GM12878 (cell line): ENCODE measurements at places on chromosomes 7 and 10.

- H3K4me3 ChIP-seq: no peak overlapping the region
- H3K4me1 ChIP-seq: no peaks in the 10 kb centered on the region
- H3K27ac ChIP-seq: no peak overlapping the region
- no peak for DNase-seq
Measured at GRCh38 chr10:35412900-35413491, 76.7 kb downstream of the CCNY start.

GRCh38 chr7:141071260-141071854 is 2.5 kb upstream of the TMEM178B start:
- no peaks in the 10 kb centered on the region for H3K36me3 ChIP-seq
- H3K27ac ChIP-seq: no peak overlapping the region
- H3K4me1 ChIP-seq: no peaks in the 10 kb centered on the region
- no peak overlapping the region for H3K4me3 ChIP-seq

DNA sequence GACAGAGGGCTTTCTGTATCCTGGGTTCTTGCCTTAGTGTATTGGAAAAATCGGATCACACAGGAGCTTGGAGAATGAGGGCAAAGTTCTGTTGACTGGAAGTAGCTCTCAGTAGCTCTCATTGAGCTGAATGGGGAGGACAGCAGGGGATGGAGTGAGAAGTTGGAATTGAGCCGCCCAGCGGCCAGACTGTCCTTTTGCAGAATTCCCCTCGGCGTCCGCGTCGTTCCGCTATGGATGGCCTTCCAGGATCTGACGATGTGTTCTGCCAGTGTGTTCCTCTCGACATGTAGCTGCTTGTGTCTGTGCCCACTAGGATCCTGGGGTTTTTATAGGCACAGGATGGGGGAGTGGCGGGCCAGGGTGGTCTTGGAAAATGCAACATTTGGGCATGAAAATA is 351.8 kb upstream of the SEMA3A start:
- H3K36me3 ChIP-seq: no peaks in the 10 kb centered on the region
- H3K4me3 ChIP-seq: no peak overlapping the region

- H3K4me1 ChIP-seq: no peaks in the 10 kb centered on the region
- peaks cover 12% of the 10 kb centered on the region; the same call in 1 of the 2 replicates for H3K36me3 ChIP-seq
- H3K4me3 ChIP-seq: no peak overlapping the region
- no peak for DNase-seq
Measured at GRCh38 chr10:103086261-103086660, 106.8 kb downstream of the NT5C2 start.

DNA sequence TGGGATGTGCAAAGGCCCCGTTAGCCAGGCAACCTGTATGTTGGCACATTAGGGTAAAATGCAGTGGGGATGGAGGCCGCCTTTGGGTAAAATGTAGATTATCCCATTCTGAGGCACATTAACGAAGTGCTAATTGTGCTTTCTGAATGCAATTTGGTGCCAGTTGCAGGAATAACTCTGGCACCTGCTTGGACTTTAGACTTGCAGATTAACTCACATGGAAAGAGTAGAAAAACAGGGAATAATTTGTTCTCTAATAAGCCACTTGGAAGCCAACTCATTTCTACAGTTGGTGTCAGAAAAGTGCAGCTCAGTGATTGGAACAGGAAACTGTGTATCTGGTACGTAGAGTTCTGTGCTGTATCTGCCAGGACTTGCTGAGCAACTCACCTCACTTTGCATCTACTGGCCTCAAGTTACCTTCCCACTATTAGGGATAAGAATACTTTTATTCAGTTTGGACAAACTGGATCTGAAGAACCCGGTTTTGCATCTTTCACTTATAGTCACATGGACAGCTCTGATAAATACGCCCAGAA is 377.4 kb upstream of the PODXL start:
- H3K4me1 ChIP-seq: no peaks in the 10 kb centered on the region
- no peaks in the 10 kb centered on the region for H3K27me3 ChIP-seq
- H3K27ac ChIP-seq: no peak overlapping the region
- no peaks in the 10 kb centered on the region for H3K36me3 ChIP-seq
- no peak overlapping the region for H3K4me3 ChIP-seq
- no peak for DNase-seq

- DNase-seq: no peak
- no peaks in the 10 kb centered on the region; the same call in none of the 2 replicates for H3K27me3 ChIP-seq
- no peak overlapping the region for H3K4me3 ChIP-seq
- H3K27ac ChIP-seq: no peak overlapping the region
Measured at GRCh38 chr7:29297194-29297890, 102.8 kb downstream of the CHN2 start.

- H3K27me3 ChIP-seq: no peaks in the 10 kb centered on the region
- no peak for DNase-seq
- H3K36me3 ChIP-seq: no peaks in the 10 kb centered on the region
- no peaks in the 10 kb centered on the region for H3K4me1 ChIP-seq
- H3K4me3 ChIP-seq: no peak overlapping the region
- H3K27ac ChIP-seq: no peak overlapping the region
Measured at GRCh38 chr10:132640326-132641125, 102.9 kb downstream of the INPP5A start.

GRCh38 chr10:89537364-89537763 is 2.0 kb upstream of the SLC16A12 start:
- no peak overlapping the region for H3K4me3 ChIP-seq
- no peaks in the 10 kb centered on the region for H3K4me1 ChIP-seq
- H3K27ac ChIP-seq: no peak overlapping the region
- H3K27me3 ChIP-seq: peaks cover 10% of the 10 kb centered on the region; the same call in 1 of the 2 replicates

- DNase-seq: no peak
- no peaks in the 10 kb centered on the region for H3K36me3 ChIP-seq
Measured at GRCh38 chr7:69808391-69808790, 210.1 kb downstream of the AUTS2 start.

- no peak overlapping the region for H3K4me3 ChIP-seq
- no peak for DNase-seq
- no peaks in the 10 kb centered on the region for H3K36me3 ChIP-seq
- no peaks in the 10 kb centered on the region for H3K27me3 ChIP-seq
Measured at GRCh38 chr7:7517754-7518153, 17.9 kb downstream of the COL28A1 start.

- H3K4me3 ChIP-seq: no peak overlapping the region
- H3K27ac ChIP-seq: no peak overlapping the region
- no peaks in the 10 kb centered on the region for H3K4me1 ChIP-seq
- H3K27me3 ChIP-seq: no peaks in the 10 kb centered on the region
- no peaks in the 10 kb centered on the region for H3K36me3 ChIP-seq
- DNase-seq: peak; percentile 12
Measured at GRCh38 chr7:70569335-70569819, 562.6 kb upstream of the GALNT17 start.

DNA sequence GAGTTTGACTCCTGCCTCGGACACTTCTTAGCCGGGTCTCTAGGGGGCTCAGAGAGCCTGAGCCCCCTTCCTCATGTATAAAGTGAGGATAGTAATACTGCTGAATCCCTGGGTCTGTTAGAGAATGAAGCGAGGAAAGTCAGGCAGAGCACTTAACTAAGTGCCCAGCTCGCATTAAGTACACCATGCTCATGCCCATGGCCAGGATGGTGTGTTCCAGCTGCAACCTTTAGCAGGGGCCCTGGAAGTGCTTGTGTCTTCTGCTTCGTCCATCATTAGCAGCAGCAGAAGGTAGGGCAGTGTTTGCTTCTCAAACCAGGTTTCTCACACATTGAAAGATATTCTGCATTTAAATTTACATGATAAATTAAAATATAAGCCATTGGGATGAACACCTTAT is 27.3 kb upstream of the WDFY4 start:
- no peak for DNase-seq
- H3K27me3 ChIP-seq: no peaks in the 10 kb centered on the region
- no peaks in the 10 kb centered on the region for H3K36me3 ChIP-seq
- peaks cover 10% of the 10 kb centered on the region for H3K4me1 ChIP-seq
- H3K4me3 ChIP-seq: no peak overlapping the region
